ENCODE measurements at places on chromosomes 4 and X. TPM values are rescaled to one million over a fixed set of nuclear protein-coding genes. Genes with fewer than 3 reads are reported as not detected.

Gene FAM47A
- polyA plus RNA-seq: not detected

DNA sequence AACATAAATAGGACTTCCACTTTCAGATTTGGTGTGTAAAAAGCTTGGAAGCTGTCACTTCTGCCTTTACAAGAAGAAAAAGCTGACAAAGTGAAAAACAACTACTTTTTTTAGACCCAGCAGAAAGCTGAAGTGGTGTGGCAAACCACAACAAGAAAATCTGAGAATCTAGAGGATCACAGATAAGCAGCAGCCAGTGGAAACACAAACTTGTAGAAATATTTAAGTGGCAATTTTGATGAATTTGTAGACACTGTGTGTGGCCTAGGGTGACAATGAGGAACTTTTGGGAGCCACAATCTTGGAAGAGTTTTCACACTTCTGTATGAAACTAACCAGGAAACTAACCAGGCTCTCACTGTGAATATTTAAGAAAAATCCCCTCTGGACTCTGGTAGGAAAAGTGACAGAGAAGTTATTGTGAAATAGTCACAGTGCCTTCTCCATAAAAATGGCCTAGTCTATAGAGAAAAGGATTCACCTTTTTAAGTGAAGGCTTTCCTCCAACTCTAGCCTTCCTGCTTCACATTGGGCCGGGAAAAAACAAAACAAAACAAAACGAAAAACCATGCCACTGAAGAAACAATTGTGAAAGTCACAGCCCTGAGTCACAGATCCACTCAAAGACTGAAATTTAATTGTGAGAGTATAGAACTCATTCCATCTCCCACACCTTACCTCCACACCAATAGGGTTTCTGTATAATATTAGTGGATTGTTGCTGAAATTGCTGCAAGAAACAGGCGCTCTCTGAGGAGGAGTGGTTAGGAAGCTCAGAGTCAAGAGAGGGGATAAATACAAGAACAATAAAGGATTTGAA is 26.7 kb upstream of the GUCY1A1 start:
- no peak for DNase-seq

DNA sequence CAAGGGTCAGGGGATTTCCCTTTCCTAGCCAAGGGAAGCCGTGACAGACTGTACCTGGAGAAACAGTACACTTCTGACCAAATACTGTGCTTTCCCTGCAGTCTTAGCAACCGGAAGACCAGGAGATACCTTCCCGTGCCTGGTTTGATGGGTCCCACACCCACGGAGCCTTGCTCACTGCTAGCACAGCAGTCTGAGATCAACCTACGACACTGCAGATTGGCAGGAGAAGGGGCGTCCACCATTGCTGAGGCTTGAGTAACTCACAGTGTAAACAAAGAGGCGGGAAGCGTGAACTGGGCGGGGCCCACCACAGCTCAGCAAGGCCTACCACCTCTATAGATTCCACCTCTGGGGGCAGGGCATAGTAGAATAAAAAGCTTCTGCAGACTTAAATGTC is 48.7 kb upstream of the SRD5A3 start:
- no peak for DNase-seq

GRCh38 chr4:167114416-167114971 is 119.8 kb downstream of the SPOCK3 start:
- DNase-seq: no peak

Gene ZNF185
- 0.86 TPM for polyA plus RNA-seq

- DNase-seq: no peak
These were observed 52.1 kb upstream of the NDST4 start for GRCh38 chr4:115165503-115165902.

- DNase-seq: no peak
These were observed 245.8 kb upstream of the GK2 start for GRCh38 chr4:79653871-79654270.

GRCh38 chr4:68724426-68724825 is 54.0 kb upstream of the UGT2B15 start:
- DNase-seq: no peak

Gene NLGN4X
- 2.4 TPM for polyA plus RNA-seq

DNA sequence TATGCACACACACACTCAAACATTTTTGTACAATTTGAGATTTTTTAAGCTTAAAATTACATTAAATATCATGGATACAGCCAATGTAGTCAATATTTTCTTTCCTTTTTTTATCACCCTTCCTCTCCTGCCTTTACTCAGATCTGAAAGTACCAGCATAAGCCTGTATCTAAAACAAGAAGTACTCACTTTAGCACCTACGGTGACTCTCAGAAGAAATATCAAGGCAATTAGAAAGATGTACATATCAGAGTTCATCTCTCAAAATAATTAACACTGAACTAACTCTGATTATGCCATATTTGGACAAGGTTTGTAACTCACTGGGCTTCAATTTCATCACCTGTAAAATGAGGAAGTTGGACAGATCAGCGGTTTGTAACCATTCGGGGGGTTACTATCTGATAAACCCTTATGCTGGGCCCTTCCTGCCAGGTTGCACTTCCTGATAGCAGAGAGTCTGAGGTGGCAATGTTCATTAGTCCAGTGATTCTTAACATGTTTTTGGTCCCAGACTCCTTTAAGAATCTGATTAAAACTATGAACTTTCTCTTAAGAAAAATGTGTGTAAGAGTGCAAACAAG is 5.7 kb upstream of the GPR174 start:
- DNase-seq: no peak
